ENCODE measurements at places on chromosomes 3 and 15.

GRCh38 chr15:35115155-35115725, 30.1 kb upstream of the NANOGP8 start:
- DNase-seq: no peak

DNA sequence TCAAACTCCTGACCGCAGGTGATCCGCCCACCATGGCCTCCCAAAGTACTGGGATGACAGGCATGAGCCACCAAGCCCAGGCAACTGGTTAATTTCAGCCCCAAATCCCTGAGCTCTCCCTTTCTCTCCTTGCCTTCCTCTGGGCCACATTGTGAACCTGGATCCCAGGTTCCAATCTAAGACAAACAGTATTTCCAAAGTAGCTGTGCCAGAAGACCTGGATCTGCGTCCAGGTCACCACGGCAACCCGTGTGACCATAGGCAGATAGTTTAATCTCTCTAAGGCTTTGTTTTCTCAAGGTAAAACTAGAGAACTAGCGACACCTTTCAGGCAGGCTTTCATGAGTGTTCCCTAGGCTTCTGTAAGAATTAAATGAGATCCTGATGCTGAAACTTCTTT, 5.9 kb upstream of the RBPMS2 start:
- no peak for DNase-seq

GRCh38 chr15:91126080-91126479, 26.0 kb downstream of the SV2B start:
- DNase-seq: no peak

- no peak for DNase-seq
These were observed 42.3 kb downstream of the SNRK start for GRCh38 chr3:43328653-43329052.

DNA sequence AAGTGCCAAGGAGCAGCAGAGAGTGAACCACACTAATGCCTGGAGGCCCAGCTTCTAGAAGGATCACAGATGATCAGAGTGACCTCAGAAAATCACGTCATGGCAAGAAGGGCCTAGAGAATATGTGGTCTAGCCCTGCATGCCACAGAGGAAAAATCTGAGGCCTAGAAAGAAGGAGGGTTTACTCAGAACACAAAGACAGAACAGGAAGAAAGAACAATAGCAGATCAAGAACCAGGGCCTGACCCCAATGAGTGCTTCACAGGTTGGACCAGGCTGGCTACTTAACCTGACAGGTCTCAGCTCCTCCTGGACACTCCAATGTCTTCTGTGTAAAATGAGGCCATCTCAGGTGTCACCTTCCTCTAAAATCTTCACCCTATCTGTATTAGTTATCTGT, 14.2 kb downstream of the RAB6B start:
- DNase-seq: no peak

GRCh38 chr3:31882895-31883294, 98.2 kb downstream of the OSBPL10 start:
- no peak for DNase-seq

GRCh38 chr15:30065025-30065801, 17.5 kb upstream of the GOLGA8J start:
- no peak for DNase-seq

DNA sequence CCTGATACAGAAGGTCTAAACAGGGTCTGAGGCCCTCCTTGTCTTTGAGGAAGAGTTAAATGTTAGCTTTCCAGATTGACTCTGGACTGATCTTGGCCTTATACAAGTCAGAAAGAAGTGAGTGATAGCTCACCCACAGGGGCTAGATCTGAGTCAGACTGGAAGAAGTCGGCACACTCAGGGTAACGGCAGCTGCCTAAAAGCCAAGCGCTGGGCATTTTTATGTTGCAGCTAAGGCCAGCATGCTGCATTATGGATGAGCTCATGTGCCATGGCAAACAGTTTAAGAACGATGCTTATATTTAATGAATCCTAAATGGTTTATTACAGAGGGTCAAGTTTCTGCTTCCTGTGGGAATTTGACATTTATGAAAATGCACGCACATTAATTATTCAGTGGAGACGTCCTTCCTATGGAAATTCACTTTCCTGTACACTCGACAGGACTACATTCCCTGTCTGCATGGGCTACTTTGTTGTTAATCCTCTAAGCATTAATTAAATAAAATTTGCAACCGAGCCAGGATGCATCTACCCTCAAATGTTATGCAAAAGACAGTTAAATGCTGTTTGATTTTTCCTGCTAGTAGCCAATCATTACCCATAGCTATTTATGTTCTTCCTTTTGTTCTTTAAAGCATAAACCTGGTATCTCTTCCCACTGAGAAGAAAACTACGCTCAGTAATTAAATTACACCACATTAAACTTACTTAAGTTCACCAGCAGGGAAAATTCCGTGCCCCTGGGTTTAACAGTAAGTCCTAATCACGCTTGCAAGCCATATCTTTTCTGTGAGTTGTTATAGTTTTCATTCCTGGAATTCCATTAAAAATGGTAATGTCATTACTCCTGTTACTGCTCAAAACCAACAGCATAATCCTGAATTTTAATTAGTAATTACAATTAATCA, 762.7 kb upstream of the CFAP20DC start:
- DNase-seq: no peak

- DNase-seq: no peak
These were observed 135.0 kb upstream of the PRR20G start for GRCh38 chr3:127422663-127423375.

Data from HL-60 (cell line).